ENCODE measurements at places on chromosomes 1 and 21.

GRCh38 chr1:20785907-20786252 lies 1.2 kb downstream of the HP1BP3 start:
- peak overlapping the region; percentile 92 for H3K27ac ChIP-seq
- DNase-seq = no peak
- H3K4me3 ChIP-seq = peak overlapping the region; percentile 93
- peaks cover 9% of the 10 kb centered on the region for H3K4me1 ChIP-seq

- H3K4me1 ChIP-seq = no peaks in the 10 kb centered on the region
- H3K4me3 ChIP-seq = no peak overlapping the region
- H3K27me3 ChIP-seq = no peaks in the 10 kb centered on the region
These were observed 326.6 kb upstream of the B3GALT2 start for GRCh38 chr1:193513032-193513431.

GRCh38 chr21:29121759-29122158 lies 8.7 kb upstream of the MAP3K7CL start:
- H3K4me1 ChIP-seq = no peaks in the 10 kb centered on the region
- H3K36me3 ChIP-seq = no peaks in the 10 kb centered on the region
- H3K4me3 ChIP-seq = no peak overlapping the region
- no peak overlapping the region for H3K27ac ChIP-seq
- H3K27me3 ChIP-seq = no peaks in the 10 kb centered on the region

DNA sequence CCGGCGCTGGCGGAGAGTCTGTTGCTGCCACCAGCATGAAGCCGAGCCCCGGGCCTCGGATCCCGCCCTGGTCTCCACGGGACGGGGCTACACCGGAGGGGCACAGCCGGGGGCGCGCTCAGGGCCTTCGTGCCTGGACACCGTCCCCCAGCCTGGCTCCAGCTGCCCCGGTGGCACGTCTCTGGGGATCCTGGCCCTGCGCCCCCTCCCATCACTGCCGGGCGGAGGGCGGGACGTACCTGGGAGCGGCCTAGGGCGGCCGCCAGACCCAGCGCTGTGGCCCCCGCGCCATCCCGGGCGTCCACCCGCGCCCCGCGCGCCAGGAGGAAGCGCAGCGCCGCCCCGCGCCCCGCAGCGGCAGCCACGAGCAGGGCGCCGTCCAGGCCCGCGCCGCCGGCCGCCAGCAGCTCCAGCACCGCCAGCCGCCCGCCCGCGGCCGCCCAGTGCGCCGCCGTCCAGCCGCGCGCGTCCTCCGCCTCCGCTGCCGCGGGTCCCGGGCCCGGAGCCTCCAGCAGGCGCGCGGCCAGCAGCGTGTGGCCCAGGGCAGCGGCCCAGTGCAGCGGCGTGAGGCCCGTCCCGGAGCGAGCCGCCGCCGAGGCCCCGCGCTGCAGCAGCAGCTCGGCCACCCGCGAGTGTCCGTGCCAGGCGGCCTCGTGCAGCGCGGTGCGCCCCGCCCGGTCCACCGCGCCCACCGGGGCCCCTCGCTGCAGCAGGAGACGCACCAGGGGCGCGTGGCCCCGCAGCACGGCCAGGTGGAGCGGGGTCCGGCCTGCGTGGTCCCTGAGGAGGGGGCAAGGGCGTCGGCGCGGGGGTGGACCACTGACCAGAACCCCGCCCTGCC lies 1.0 kb downstream of the ANKRD65 start:
- H3K27ac ChIP-seq = peak overlapping the region; percentile 70
- peaks cover 39% of the 10 kb centered on the region for H3K4me1 ChIP-seq
- H3K36me3 ChIP-seq = no peaks in the 10 kb centered on the region
- DNase-seq = peak; percentile 50
- H3K4me3 ChIP-seq = peak overlapping the region; percentile 52

GRCh38 chr1:153573351-153573750 lies 7.7 kb upstream of the S100A2 start:
- H3K27ac ChIP-seq = no peak overlapping the region
- DNase-seq = no peak
- H3K4me3 ChIP-seq = no peak overlapping the region
- H3K36me3 ChIP-seq = no peaks in the 10 kb centered on the region
- peaks cover 2% of the 10 kb centered on the region for H3K27me3 ChIP-seq
- H3K4me1 ChIP-seq = peaks cover 9% of the 10 kb centered on the region

Data from muscle of leg (tissue), 16 donors.